Sigmoid colon (tissue), 7 donors: ENCODE measurements at places on chromosomes 12 and 14. TPM values are rescaled to one million over a fixed set of nuclear protein-coding genes. Genes with fewer than 3 reads are reported as not detected.

Gene NRXN3
- 0.23 TPM for polyA plus RNA-seq

Gene NXPH4
- not detected for polyA plus RNA-seq

Gene DENND5B
- polyA plus RNA-seq: 2.4 TPM

Gene PIP4P1
- 40.9 TPM for polyA plus RNA-seq

Gene RHEBL1
- not detected for polyA plus RNA-seq

Gene GNPTAB
- polyA plus RNA-seq: 12.0 TPM

Gene TBC1D30
- 3.5 TPM for polyA plus RNA-seq

Gene OR4K2
- polyA plus RNA-seq: not detected

Gene KRT74
- not detected for polyA plus RNA-seq

Gene RAD9B
- polyA plus RNA-seq: 0.46 TPM

Gene HCAR2
- polyA plus RNA-seq: 0.60 TPM

Gene ANO4
- not detected for polyA plus RNA-seq

Gene RAD51AP1
- polyA plus RNA-seq: 3.0 TPM

Gene LRFN5
- not detected for polyA plus RNA-seq

Gene ARG2
- polyA plus RNA-seq: 59.2 TPM

Gene SPX
- not detected for polyA plus RNA-seq
